Urothelium cell line (cell line): ENCODE measurements at places on chromosomes 7 and 10.

- no peak for DNase-seq
These were observed 211.6 kb upstream of the AGK start for GRCh38 chr7:141339603-141340002.

DNA sequence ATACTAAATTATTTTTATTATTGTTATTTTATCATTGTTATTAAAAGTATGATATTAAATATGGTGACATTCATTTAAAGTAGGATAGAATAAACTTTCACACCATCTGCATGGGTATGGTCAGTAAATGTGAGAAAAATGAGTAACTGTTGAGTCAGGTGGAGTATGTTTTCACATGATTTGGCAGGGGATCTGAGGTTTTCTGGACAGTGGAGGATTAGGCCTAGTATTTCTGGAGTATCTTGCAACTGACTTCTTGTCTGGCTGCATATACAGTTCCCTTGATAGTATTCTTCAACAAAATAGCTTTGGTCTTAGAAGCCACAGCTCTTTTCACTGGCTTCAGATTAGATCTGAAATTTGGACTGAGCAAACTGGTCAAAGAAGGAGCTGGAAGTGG lies 54.5 kb downstream of the GBF1 start:
- DNase-seq, result no peak

DNA sequence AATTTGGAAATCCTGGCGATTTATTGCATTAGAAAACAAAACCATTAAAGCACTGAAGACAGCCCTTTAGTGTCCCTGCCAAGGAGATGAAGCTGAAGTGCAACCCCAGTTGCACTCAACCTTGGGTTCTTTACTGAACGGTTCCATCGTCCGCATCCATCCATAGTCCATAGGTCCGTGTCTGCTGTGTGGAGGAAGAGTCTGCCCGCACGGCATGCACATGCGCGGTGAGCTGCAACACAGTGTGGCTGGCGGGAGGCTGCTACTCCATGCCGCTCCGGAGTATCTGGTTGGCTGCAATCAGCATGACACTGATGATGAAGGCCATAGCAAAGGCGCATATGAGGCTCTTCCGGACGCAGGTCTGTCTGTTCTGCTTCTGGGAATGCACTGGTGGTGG lies 624.6 kb downstream of the CALN1 start:
- DNase-seq, result no peak

- DNase-seq, result no peak
These were observed 63.4 kb downstream of the RNF32 start for GRCh38 chr7:156703773-156704482.

DNA sequence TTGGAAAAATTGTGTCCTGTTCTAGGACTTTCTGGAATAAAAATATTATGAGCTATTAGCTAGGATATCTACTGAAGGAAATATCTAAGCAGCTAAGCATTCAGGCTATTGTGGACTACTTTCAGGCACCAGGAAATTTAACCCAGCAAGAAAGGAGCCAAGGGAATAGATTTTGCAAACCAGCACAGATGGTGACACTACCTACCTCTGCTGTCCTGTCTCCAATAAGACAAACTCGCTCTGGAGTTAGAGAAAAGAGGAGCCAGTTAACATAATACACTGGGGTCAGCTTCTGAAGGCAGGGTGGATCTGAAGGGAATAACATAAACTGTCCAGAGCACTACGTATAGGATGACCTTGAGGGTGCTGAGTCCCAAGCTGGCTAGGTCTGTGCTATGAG lies 223.7 kb upstream of the PRSS58 start:
- DNase-seq, result no peak

DNA sequence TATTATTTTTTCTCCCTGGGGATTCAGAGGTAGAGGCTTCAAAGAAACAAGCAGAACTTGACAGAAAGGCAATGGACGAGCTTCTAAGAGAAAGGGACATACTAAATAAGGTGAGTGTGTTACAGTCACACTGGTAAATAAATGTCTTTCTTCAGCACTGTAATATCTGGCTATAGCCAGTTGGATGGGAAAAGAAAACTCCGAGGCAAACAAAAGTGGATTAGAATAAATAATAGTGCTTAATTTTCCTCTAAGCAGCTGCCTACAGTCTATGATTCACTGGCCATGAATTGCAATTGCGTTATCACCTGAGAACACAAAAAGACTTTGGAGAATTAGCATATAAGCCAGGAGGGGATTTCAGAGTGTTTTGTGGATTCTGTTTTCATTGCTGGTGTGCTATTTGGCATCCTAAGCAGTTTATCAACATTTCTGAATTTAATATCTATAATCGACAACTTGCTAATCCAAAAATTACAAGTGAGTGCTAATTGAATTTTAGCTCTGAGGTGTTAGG lies 23.2 kb downstream of the CFAP58 start:
- no peak for DNase-seq

DNA sequence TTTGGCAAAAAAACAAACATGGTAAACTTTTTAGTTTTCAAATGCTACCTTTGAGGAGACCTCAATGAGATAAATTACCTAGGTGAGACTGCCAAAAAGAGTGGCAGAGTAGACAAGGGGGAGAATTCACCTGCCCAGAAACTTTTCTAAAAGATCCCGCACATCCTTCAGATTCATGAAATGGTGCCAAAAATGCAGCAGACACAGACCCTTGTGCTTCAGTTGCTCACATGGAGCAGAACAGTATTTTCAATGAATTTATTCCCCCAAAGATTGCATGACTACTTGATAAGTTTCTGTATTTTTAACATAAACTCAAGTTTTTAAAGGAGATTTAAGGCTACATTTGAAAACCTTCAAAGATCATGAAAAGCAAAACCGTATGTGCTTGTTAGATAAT lies 270.0 kb downstream of the TRIL start:
- DNase-seq, result no peak

DNA sequence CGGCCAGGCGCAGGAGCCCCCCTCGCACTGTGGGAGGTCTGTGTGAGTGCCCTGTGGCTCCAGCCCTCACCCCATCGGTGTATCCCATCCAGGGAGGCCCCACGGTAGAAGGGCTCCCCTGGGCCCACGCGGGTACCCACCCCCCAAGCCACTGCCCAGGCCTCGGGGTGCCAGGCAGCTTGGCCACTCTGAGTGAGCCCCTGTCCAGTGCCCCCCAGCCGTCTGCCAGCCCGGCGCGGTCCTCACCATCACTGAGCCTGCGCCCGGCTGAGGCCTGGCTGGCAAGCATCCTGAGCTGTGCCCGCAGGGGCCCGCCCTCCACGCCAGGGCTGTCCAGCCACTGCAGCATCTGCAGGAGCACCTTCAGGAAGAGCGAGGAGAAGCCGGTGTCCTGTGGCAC lies 19.2 kb upstream of the MICALL2 start:
- DNase-seq, result no peak

GRCh38 chr7:116037401-116037800 lies 6.8 kb upstream of the TFEC start:
- no peak for DNase-seq

DNA sequence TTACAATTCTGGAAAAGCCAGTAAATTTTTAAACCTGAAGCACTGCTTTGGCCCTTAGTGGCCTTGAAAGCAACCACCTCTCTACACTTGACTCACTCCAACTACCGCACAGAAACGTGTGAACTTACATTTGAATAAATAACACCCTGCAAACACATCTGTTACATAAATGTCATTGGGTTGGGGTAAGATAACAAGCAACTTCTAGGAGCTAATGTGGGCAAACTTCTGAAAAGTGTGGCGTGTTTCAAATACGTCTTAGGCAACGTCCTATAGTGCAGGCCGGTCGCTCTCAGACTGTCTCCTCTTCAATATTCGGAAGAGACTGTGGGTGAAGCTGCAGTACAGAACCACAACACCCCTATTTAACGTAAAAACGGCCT lies 474 bp downstream of the ORC5 start:
- DNase-seq, result peak; percentile 4

- DNase-seq, result no peak
These were observed 96.3 kb downstream of the BICC1 start for GRCh38 chr10:58608826-58609531.

GRCh38 chr10:16481052-16481728 lies 40.5 kb downstream of the C1QL3 start:
- no peak for DNase-seq

- no peak for DNase-seq
These were observed 7.1 kb downstream of the UBE2D1 start for GRCh38 chr10:58341947-58342346.

DNA sequence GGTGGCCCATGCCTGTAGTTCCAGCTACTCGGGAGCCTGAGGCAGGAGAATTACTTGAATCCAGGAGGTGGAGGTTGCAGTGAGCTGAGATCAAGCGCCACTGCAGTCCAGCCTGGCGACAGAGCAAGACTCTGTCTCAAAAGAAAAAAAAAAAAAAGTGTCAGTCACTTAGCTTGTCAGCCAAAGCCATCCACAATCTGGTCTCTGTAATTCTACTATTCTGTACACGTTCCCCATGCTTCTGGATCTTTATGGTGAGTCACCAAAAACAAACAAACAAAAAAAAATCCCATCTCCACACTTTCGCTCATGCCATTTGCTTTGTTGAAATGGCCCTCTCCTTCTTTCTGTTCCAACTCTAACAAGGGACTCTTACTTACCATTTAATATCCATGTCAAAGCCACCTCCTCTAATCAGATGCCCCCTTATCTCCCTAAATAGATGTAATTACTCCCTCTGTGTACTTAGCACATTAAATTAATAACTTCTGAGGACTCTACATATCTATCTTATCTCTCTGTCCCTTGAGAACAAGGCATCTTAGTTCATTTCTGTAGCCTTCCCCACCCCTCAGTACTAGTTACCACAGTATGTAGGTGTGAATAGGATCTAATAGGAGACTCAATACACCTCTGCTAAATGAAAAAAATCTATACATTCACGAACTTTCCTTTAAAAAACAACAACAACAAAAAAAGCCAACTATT lies 128.4 kb downstream of the ELMO1 start:
- DNase-seq, result no peak

GRCh38 chr10:44180321-44181168 lies 204.4 kb downstream of the CXCL12 start:
- DNase-seq, result peak; percentile 88

DNA sequence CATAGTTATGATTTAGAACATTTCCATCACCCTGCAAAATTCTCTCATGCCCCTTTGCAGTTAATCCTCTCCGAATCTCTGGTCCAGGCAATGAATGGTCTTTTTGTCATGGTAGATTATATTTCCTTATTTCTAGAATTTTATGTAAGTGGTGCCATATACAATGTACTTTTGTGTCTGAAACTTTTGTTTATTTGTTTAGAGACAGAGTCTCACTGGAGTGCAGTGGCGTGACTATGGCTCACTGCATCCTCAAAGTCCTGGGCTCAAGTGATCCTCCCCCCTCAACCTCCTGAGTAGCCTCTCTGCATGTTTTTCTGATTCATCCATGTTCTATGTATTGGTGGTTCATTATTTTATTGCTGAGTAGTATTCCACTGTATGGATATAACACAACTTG lies 23.2 kb upstream of the PDK4 start:
- DNase-seq, result no peak

GRCh38 chr7:129781928-129782817 lies 170.6 kb downstream of the UBE2H start:
- no peak for DNase-seq

GRCh38 chr10:114953047-114953446 lies 15.1 kb downstream of the TRUB1 start:
- DNase-seq, result no peak

DNA sequence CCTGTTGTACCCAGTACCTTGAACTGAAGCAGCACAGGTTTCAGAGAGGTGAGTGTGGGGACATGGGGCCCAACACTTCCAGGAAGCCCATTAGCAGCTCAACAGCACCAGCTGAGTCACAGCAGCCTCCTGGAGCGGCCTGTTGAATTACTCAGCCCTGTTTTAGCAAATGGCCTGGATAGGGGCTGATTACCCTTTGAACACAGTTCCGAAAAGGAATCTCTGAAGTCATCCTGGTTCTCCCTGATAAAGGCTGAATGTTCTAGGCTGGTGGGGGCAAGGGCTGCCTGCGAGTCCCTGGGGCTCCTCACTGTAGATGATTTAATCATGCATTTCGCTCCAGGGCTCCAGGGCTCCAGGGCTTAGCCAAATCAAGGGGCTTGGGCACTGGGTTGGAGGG lies 287.5 kb downstream of the GRID1 start:
- DNase-seq, result no peak

DNA sequence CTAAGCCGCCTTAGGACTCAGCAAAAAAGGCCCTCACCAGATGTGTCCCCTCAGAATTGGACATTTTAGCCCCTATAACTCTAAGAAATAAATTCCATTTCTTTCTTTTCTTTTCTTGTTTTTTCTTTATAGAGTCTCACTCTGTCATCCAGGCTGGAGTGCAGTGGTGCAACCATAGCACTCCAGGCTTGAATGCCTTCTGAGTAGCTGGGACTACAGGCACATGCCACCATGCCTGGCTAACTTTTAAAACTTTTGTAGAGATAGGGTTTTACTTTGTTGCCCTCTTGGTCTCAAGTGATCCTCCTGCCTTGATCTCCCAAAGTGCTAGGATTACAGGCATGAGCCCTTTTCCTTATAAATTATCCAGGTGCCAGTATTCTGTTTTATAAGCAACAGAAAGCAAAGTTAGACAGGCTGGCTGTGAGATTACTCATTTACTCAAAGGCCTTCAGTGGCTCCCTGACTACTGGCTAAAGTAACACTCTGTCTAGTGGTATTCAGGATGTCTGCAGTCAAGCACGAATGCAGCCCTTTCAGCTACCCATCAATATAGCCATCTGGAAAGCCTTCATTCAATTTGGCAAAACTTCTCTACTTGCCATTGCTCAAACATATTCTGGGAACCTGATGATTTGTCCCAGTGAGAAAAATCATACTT lies 128.6 kb downstream of the ICA1 start:
- no peak for DNase-seq

DNA sequence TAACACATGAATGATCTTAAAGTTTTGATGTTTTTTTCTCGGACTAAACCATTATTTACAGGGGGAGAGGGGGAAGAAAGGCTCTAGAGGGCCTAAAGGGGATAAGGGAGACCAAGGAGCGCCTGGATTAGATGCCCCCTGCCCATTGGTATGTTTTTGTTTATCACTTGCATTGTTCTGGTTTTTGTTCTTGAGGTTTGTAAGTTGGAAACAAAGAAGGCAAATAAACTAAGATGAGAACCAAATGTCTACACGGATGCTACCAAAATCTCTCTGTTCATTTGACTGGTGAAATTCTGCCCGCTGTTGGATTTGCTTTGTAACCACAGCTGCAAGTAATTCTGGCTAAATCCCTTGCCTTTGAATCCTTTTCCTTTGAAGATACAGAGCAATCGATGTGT lies 99.8 kb upstream of the MACROH2A2 start:
- DNase-seq, result no peak
